ENCODE measurements at places on chromosomes 3 and 15.

GRCh38 chr3:140630366-140630765 lies 47.5 kb upstream of the TRIM42 start:
- DNase-seq: no peak

DNA sequence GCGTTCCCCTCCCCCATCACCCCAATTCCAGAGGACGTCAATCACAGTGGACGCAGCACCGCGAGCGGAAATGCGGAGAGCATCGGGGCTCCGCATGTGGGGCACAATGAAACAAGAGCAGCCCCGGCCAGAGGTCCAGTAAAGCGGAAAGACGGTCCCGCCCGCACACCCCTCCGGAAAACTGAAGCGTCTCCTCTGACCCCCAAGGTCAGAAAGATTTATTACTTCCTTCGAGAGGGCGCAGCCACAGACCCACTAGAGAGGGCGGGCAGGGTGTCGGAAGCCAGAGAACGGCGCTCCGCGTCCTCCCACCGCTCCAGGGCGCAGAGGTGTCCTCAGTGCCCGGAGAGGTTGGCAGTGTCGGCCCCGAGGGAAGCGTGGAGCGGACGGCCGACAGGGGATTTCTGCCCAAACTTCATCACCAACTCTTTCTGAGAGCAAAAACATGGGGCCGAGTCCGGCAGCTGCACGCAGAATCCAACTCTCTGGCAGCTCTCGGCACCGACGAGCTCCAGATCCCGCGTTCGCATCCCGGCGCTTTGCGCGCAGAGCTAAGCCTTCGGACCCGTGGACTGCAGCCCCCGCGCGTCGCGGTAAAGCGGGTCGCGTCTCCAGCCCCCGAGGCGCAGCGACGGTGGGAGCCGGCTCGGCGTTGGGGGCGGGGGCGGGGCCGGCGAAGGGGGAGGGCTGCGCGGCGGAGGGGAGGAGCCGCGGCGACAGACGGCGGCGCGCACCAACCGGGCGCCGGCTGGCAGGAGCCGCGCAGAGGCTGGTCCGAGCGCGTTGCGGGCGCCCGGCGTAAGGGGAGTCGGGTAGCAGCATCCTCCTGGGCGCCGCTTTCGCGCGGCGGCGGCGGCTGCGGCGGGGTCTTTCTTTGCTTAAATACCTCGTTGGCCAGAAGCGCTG lies at the start of gene CHST2:
Gene CHST2 (plus strand): TSS at position 763 of the 906 bp plus-strand sequence. CDS start 1,046 bp downstream, outside the sequence.
- peak; percentile 56 for DNase-seq

GRCh38 chr3:32325201-32325600 lies 66.5 kb upstream of the CMTM7 start:
- DNase-seq: no peak

GRCh38 chr3:4083225-4084015 lies 219.7 kb upstream of the SETMAR start:
- DNase-seq: no peak

DNA sequence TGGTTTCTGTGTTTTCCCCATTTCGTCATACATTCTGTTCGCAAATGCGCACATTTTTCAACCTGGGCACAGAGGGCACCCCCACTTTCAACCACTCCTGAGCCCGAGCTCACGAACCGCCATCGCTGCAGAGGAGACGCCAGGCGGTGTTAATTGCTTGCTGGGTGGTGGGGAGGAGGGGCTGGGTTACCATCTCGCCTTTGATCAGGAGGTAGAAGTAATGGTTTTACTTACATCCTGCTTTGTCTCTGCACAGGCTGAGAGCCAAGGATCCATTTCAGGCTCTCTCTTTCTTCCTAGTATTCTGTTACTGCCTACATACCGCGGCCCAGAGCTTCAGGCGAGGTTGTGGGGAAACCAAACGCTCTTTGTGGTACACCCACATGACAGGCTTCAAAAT lies 177.3 kb upstream of the WNT5A start:
- no peak for DNase-seq

- no peak for DNase-seq
Observed at GRCh38 chr15:76184650-76185035, 124.9 kb downstream of the TMEM266 start.

DNA sequence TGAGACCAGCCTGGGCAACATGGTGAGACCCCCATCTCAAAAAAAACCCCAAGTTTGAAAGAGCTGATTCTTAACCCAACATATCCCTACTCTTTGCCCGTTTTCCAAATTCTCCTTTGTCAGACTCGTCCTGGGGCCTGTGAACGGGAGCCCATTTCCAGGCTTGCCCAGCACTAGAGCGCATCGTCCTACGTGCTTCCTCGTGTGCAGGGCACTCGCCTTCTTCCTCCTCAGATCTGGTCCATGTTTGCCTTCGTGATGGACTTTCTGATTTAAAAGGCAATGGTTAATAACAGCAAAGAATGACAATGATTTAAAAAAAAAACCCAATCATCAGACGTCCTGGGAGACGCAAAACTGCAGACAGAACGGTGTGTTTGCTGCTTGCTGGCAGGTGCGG lies 10.1 kb downstream of the MELTF start:
- no peak for DNase-seq

DNA sequence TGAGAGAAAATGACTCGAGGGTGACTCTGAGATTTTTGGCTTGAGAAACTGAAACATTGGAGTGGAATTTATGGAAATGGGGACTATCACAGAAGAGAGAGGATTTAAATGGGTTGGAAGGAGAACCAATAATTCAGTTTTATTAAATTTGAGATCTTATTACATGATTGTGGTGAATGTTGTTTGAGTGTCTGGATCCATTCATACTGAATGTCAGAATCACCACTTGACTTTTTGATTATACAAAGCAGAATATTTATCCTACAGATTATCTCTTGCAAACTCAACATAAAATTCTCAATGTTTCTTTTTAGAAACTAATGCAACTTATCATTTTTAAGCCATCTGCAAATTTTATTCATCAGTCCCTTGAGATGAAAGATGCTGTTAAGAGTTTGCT lies 332.8 kb downstream of the CNTN3 start:
- no peak for DNase-seq

- no peak for DNase-seq
Observed at GRCh38 chr3:73848173-73848906, 223.6 kb upstream of the PDZRN3 start.

Measured in CD4-positive, alpha-beta T cell treated with Interleukin-15 for 4 hours (primary cell).